ENCODE measurements at places on chromosomes 3 and 15.

GRCh38 chr3:179464323-179465092 lies 13.2 kb upstream of the GNB4 start:
- DNase-seq, result no peak

DNA sequence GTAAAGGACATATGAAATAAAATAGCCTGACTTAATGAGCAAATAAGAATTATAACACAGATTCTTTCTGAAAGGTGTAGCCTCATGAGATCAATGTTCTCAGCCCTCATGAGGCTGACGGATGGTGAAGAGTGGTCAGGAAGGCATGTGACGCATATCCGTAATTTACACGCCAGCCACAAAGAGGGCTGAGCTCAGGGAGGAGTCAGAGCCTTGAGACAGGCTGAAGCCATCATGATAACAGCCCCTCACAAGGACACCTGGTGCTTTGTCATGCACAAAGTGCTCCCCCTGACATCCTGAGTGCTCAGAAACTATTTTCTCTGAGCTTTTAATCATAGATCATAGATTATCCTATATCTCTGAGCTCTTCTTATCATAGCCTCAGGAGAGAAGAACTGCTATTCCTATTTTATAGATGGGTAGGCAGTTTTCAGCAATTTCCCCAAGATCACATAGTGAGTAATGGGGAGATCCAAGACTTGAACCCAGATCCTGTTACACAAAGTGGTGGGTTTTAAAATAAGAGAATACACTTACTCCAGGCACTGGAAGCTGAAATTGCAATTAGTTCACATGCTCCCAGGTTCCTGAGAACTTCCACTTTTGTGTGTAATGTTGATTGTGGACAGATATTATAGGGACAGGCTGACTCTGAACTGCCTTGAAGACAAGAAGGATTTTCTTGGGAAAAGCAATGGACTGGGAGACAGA lies 267.1 kb downstream of the RPLP1 start:
- DNase-seq, result no peak

DNA sequence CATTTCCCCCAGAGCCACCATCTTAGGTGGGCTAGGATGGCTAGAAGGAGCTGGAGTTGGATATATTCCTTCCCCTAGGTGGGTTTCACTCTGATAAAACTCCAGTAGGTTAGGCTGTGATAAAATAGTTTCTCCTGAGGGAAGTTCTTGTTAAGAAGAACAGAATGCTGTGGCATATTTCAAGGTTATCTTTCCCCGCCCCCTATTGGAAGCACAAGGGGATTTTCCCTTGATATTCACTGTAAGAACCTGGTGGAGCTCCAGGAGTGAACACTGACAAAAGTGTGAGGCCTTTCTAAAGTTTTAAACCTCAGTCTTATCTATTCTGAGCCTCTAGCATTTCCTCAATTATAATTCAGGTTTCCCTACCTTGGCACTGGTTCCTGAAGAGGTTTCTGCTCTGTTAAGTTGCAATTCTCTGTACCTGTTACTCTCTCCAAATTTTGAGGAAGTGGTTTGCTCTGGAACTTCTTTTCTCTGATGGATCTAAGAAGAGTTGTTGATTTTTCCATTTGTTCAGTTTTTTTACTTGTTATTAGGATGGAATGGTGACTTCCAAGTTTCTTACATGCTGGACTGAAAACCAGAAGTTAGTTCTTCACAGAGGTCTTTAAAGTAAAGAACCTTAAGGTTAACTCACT lies 113.5 kb downstream of the GMPS start:
- peak; percentile 21 for DNase-seq

- DNase-seq, result peak; percentile 73
These were observed 515 bp upstream of the EIF3J start for GRCh38 chr15:44536302-44536961.

- DNase-seq, result no peak
These were observed 258.4 kb downstream of the GBE1 start for GRCh38 chr3:81503026-81503425.

GRCh38 chr3:156304406-156304805 lies 184.0 kb downstream of the KCNAB1 start:
- peak; percentile 65 for DNase-seq

GRCh38 chr3:14773691-14774128 lies 45.1 kb upstream of the FGD5 start:
- no peak for DNase-seq

- DNase-seq, result no peak
These were observed 31.5 kb downstream of the CHP1 start for GRCh38 chr15:41262571-41262970.

DNA sequence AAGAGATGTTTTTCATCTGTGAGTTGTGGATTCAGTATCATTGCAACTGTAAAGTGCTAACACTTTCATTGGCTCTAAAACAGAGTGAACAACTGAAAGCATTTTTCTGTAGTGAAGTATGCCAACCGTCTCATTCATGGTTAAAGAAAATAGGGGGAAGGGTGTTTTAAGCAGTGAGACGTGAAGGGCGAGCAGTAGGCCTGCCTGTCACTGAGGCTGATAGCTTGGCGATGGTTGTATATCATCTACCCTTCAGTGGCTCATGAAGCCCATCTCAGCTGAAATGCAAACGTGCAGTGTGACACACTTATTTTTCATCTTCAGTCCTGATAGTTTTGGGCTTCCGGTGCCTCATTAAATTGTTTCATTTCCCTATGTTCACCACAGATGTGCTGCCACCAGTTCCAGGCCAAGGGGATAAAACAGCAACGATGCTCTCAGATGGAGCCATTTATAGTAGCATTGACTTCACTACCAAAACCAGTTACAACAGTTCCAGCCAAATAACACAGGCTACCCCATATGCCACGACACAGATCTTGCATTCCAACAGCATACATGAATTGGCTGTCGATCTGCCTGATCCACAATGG lies 562.0 kb downstream of the ROBO2 start:
- DNase-seq, result no peak

- DNase-seq, result no peak
These were observed 35.7 kb upstream of the NECTIN3 start for GRCh38 chr3:111035902-111036301.

- DNase-seq, result peak; percentile 66
These were observed 70.5 kb downstream of the CHD2 start for GRCh38 chr15:92970656-92971055.

- no peak for DNase-seq
These were observed 322.8 kb upstream of the CTNNB1 start for GRCh38 chr3:40876496-40876895.

DNA sequence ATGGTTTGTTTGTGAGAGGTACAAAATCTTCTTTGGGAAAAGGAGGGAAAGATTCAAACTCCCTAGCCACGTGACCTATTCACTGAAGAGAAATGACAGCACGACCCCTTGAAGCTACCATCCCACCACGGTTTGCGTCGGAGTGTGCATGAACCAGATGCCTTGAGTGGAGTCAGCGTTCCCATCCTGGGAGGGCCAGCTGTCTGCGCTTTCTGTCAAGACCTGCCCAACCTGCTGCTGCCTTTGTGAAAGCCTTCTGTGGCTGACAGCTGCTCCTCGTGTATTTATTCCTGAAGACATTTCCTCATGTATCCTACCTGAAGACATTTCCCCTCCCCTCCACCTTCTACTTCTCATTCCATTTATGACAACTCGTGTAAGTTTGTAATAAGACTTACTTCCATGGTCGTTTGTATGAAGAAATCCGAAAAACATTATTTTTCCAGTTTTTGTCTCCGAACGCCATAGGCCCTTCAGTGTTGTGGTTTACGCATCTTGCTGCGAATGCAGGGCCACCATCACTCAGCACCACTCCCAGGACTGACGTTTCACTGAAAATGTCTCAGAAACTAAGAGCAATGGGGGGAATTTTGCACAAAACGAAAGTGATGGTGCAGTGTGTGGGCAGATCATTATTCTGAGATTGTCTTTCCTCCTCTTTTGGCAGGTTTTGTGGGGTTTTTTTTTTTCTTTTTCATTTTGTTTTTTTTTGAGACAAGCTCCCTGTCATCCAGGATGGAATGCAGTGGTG lies 18.9 kb downstream of the EBLN2 start:
- no peak for DNase-seq

DNA sequence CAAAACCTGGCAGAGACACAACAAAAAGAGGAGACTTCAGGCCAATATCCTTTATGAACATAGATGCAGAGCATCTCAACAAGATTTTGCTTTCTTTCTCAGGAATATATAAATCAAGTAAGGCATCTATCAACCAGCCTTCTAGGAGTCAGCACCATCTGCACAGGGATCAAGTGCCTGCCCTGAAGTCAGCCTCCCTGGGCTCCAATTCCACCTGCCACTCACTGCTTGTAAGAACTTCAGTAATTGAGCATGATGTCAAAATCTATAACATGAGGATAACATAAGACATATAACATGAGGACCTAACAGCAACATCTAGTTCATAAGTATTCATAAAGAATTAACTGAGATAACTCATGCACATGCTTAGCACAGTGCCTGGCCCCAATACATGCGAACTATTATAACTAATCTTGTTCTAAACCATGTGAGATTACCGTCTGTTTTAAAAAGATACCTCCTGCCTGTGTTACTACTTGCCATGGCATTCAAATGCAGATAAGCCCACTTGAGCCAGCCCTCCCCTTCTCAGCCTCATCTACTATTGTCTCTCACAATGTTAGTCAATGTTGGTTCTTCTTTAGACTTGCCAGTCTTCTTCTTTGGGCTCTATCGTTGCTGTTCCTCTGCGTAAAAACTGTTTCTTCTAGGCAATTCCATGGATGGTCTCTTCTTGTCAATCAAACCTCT lies 91.6 kb downstream of the PLD1 start:
- DNase-seq, result no peak

DNA sequence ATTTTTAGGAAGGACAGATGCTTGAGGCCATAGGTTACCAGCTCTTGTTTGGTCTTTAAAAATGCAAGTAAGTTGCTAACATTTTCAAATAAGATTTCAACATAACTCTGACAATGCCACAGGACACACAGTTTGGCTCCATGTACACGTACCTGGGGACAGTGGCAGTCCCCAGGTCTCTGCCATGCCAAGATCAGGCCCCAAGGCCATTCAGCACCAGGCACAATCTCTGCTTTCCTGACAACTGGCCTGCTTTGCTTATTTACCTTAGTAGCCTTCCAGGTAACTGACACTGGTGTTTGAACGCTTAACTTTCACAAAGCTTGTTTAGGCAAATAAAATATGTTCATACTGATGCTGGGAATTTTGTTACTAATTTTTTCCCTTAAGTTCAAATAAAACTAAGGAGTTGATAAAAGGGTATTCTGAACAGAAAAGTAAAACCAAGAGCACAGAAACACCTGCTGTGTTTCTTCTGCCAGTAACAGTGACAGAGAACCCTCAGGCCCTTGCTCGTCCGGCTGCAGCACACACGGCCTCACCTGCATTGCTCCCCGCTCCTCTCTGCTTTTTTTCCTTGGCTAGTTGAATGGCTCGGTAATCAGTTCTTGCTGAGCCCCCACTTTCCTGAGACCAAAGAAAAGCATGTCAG lies 16.5 kb downstream of the ZXDC start:
- DNase-seq, result no peak

DNA sequence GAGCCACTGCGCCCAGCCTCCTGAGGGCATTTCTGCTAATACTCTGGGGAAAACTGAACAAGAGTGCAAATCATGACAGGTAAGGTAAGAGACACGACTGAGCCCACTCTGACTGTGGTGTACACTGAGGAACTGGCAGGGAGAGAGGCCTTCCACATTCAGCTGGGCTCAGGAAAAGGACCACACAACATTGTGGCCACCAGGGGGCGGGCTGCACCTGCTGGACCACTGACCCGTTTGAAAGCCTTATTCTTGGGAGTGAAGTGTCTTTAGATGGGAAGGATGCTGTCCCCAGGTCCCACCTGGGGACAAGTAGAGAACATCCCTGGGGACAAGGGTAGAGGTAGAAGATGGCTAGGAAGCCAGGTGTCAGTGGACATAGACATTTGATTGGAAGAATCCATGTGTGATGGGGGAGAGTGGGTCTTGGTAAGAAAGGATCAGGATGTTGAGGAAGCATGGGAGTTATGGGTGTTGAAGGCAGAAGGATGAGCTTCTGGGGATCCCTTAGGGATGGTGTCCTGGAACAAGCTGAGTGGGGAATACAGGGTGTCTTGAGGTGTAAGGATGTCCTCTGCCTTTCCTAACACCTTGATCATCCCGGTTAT lies 6.2 kb upstream of the CTDSPL start:
- peak; percentile 67 for DNase-seq

DNA sequence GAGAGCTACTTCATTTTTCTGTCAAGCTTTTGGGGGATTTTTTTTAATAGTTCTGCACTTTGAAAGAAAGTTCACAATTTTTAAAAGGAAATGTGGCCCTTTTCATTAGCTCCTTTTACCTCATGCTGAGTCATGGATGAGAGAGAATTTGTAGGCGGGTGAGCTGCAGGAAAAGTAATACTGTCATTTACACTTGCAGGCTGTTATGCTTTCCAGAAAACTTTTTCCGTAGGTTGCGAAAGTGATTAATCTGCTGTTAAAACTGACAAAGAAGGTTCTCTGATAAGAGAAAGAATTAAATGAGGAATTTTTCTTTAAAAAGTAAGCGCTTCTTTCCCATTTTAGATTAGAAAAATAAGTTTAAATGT lies 430.2 kb downstream of the LPP start:
- peak; percentile 92 for DNase-seq

DNA sequence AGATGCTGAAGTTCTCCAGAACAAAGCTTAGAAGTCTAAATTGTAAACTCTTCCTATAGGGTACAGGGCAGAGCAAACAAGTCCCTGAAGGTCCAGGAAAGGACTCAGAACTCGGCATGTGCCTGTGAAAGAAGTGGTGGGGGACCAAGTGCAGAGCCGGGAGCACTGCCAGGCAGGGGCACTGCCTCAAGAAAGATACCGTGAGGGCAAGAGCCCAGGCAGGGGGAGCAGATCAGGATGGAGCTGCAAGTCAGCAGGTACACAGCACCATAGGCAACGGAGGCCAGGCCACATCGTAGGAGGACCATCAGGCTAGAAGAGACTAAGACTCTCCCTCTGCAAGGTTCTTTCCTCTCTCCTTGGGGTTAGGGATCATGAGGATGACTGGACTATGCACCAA lies 191.6 kb downstream of the OSBPL10 start:
- DNase-seq, result no peak

All from iris pigment epithelial cell (primary cell).